ENCODE measurements at places on chromosomes 11 and 22.

DNA sequence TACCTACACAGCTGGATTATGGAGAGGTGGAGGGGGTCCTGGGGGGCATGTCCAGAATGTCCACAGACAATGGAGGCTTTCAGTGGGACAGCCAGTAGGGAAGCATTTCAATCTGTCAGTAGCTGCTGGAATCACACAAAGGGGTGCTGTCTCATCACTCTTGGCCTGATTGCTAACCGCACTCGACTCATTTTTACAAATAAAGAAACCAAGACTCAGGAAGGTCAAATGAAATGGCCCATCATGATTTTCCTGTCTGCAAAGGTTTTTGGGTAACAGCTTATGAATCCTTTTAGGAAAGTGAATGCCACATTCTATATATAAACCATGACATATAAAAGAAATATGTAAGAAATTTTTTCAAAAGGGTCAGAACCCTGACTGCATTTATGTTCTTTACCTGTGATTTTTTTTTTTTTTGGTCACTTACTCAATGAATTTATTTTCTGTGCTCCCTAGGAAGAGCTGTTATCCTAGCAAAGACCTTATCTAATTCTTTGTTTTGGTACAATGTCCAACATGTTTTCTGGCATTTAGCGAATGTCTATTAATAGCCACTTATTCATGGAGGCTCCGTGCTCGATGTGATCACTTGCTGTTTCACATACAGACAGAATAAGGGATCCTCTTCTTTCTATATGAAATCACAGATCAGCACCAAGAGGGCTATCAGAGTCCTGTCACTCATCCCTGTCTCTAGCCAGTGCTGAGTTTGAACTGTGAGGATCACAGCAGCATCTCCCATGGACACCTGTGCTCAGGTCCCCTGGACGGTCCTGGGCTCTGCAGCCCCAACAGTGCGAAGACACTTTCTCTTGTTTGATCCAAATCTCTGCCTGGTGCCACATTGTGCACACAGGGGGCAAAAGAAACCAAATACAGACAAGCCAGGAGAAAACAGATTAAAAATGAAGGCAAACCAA is 979.7 kb downstream of the NTM start:
- no peak for DNase-seq

DNA sequence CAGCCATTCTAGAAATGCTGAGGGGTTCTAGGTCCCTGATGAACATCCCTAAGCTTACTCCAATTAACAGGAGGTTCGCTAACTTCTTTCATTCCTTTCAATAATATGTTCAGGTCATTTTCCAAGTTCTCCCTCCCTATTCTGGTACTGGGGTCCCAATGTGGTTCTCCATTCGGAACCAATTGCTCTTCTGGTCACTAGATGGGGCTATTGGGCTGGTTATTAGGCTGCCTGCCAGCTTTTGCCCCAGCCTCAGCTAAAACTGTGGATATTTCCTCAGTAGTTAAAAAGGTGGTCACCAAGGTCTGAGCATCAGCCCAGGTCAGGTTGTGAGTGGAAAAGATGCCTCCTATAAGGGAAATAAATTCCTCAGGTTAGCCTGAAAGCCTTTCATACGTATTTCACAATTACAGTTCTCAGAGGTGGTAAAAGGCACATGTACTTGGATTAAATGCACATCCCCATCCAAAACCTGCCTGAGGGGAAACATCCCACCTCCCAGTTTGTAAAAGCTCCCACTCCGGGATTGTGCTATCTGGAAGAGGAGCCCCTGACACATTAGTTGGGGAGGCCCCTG is 161.1 kb upstream of the CCDC179 start:
- DNase-seq = peak; percentile 20

DNA sequence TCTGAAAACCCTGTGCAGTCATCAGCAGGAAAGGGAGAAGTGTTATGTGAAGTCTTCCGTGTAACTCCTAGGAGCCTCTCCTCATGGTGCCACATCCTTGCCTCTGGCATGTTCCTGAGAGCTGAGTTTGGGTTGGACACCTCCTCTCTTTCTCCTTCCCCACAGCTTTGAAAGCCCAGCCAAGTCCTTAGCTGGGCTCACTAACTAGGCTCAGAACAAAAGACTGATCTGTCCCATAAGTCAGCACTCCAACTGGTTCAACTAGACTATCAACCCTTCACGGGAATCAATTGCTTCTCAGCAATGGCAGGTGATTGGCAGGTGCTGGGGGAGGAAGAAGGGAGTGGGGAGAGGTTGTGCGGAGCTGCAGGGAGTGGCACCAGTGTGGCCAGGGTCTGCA is 509.9 kb upstream of the B3GAT1 start:
- no peak for DNase-seq

GRCh38 chr11:64252003-64252872 is 908 bp downstream of the PLCB3 start:
- peak; percentile 44 for DNase-seq

- no peak for DNase-seq
These were observed 3.6 kb upstream of the SORL1 start for GRCh38 chr11:121448431-121448941.

- no peak for DNase-seq
These were observed 5.1 kb upstream of the NOL12 start for GRCh38 chr22:37681001-37681424.

- no peak for DNase-seq
These were observed 109.8 kb downstream of the NAT10 start for GRCh38 chr11:34214961-34215805.

DNA sequence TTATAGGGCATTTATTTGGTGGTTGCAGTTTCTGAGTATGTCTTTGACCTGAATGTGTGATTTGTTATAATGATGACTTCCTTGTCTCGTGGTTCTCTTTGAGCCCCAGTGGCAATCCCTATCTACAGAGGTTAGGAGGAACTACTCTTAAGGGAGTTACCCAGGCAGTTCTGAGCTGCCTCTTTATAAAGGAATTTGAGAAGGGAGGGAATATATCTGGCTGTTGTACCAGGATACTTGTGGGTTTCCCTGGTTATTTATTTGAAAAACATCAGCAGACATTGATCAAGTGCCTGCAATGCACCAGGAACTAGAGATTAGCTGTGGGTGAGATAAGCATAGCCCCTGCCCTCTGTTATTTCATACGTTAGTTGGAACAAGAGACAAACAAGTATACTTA is 243.5 kb upstream of the ARHGAP20 start:
- no peak for DNase-seq

DNA sequence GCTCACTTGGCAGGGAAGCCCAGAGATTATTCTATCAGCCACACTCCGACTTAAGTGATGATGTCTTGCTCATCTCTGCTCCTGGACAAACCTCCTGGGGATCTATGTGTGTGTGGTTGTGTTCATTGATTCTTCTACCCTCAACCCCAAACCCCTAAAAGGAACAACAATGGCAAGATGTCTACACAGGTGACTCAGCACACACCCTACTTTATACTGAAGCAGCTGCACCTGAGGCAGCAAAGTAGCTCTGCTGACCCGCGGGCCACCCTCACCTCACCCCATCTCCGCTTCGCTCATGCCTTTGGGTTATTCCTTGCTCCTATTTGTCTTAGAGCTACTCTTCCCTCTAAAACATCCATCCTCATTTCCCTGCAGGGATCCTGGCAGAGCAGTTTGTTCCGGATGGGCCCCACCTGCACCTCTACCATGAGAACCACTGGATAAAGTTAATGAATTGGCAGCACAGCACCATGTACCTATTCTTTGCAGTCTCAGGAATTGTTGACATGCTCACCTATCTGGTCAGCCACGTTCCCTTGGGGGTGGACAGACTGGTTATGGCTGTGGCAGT is 38.7 kb downstream of the TMEM45B start:
- DNase-seq = no peak

- no peak for DNase-seq
These were observed 5.3 kb downstream of the SLC37A2 start for GRCh38 chr11:125068368-125068767.

DNA sequence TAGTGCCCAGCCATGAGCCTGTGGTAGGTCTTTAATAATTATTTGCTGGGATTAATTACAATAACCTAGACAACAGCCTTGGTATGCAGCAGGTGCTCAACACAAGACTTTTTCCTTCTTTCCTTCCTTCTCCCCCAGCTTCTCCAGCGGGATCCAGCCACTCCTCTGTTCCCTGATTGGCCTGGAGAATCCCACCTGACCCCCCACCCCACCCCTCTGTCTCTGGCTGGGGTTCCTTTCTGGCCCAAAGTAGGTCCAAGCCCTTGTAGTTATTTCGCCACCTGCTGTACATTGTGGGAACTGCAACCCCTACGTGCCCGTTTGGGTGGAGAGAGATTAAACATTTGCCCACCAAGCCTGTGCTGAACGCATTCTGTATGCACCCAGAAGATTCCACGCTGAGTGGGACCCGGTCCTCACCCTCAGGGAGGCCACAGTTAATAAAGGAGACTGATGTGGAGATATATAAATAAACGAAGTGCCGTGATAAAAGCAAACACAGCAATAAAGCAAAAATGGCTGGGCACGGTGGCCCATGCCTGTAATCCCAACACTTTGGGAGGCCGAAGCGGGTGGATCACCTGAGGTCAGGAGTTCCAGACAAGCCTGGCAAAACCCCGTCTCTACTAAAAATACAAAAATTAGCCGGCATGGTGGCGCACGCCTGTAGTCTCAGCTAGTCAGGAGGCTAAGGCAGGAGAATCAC is 32.1 kb upstream of the DGKZ start:
- DNase-seq = peak; percentile 86

Measured in germinal center (tissue), 1 donor.